Cardiac muscle cell (in vitro differentiated cells and primary cell): ENCODE measurements at places on chromosomes 11 and 22.

DNA sequence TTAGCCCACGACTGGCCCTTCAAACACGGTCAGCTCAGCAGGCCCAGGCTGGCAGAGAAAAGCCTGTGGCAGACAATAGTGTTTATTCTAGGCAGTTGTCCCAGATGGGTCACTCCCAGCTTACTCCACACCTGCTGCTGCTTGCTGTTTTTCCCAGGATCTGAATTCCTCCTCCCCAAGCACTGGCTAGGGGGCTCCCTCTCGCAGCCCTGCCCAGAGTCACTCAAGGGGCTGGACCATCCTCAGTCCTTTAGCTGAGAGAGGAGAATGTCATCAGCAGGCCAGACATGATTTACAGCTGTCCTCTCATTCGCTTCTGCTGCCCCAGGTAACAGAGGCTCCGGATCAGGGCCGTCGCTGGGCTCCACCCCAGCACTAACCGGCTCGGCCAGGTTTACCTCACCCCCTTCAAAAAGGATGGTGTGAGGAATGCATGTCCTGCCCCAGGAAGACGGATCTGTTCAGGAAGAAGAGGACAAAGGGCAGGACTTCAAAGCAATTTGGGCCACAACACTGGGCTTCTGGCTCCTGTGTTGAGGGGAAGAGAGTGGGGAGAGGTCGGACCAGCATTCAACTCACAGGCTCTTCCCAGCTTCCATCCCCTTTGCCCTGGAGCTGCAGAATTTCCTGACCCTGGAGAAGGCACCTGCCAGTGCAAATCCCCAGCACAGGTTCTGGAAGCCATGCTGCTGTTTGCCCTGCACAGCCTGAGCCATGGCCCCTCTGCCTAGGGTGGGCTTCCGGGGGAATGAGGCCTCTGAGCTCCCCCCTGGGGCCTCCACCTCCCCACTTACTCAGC lies 59.7 kb upstream of the BARX2 start:
- no peak for DNase-seq

DNA sequence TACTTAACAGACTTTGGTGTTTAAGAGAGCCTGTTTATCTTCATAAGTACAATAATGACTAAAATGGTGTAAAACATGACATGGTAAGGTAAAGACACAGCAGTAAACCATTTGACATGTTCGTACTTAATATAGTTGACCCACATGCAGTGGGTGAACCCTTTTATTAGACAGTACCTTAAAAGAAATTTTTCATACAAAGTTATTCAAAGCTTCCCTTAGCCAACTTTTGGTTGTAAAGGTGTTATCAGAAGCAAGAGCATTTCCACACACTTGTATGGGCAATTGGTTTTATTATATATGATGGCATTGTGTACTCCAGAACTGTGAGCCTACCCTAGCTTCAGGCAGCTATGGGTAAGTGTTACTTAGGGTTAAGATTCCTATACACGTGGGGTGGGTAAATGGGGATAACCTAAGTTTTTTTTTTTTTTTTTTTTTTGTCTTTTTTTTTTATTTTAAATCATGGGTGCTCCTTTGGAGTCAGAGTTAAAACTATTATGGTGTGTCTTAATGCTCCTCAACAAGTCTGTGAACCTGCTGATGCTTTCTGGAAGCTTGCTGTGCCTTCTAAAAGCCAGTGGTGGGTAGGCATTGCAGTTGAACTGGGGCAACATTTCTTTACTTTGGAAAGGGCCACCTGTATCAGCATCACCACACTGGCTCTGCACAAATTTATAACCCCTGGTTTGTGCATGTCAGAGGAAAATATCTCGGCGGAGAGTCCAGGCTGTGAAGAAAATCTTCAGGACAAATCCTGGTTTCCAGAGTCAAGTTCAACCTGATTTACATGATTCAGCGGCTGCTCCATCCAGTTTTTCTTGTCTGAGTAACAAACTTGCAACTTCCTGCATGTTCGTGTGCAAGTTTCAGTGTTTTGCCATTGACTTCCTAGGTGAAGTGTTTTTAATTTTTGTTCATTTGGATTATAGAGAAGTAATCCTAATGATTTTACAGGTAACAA lies 3.3 kb downstream of the PCF11 start:
- peak; percentile 55 for DNase-seq

DNA sequence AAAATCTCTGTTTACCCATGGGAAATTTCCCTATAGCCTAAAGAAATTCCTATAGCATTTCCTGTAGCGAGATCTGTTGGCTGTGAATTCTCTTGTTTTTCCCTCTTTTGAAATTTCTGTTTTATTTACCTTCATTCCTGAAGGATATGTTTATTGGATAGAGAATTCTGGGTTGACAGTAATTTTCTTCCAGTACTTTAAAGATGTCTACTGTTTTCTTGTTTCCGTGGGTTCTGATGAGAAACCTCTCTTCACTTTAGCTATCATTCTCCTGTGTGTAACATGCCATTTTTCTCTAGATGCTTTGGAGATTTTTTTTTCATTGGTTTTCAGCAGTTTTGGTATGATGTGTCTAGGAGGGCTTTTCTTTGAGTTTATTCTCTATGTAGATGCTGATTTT lies 77.5 kb upstream of the SORL1-AS1 start:
- DNase-seq, result no peak

DNA sequence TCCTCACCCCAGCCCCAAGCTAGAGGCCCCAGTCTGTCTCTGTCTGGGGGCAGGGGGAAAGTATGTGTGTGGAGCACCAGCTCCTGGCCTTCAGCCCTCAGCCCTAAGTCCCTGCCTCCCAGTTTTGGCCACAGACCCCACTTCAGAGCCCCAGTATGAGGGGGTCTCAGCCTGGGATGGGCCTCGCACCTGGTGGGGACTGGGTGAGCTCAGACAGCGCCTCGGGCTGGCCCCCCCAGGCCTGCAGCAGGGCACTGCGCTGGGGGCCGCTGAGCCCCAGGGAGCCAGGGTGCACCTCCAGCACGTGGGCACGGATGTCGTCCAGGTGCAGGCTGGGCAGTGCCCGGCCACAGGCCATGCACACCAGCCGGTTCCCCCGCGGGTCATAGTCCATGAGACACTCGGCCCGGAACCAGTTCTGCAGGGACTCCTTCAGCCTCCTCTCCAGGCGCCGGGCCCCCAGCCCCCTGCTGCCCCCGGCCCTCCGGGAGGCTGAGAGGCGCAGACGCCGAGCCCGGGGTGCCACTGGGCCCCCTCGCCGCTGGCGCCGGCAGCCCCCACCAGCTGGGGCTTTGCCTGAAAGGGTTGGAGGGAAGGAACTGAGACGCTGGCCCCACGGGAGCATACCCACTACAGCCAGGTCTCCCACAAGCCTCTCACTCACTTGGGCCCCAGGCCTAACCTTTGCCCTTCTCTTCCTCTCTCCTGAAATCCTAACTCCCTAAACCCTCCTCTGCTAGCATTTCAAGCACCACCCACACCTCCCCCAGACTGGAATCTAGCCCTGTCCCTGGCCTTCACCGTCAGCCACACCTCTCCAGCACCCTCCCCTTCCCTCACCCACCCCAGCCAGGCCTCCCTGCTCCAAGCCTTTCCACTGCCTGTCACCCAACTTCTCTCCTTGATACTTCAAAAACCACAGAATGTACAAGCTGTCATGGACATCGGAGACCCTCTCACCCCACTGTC lies 3.6 kb downstream of the ZFTA start:
- peak; percentile 48 for DNase-seq

GRCh38 chr11:47631473-47631872 lies 10.9 kb downstream of the MTCH2 start:
- peak; percentile 37 for DNase-seq
